Stimulated activated CD4-positive, alpha-beta T cell treated with anti-CD3 and anti-CD28 coated beads, Interleukin-1b, Interleukin-23, amount 100 ng/mL, for 1 hour (primary cell): ENCODE measurements at places on chromosomes 5 and 9.

- no peak for DNase-seq
Measured at GRCh38 chr5:74200560-74200959, 440.0 kb downstream of the ENC1 start.

GRCh38 chr9:25814023-25814422, 135.8 kb upstream of the TUSC1 start:
- no peak for DNase-seq

DNA sequence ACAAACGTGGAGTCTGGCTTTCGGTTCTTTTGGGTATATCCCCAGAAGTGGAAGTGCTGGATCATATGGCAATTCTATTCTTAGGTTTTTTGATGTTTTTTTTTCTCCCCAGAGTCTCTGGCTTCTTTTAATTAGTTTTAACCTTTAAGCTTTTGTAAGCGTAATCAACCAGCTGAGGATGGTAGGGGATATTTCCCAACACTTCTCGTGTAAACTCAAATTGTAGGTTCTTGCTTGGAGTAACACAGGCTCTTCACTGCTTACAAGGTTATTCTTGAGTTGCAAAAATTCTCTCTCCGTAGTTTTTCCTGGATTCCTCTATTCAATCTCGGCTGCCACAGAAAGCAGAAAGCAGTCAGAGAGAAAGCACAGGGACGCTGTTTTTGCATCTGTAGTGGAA, 11.9 kb downstream of the LAMC3 start:
- DNase-seq = no peak

DNA sequence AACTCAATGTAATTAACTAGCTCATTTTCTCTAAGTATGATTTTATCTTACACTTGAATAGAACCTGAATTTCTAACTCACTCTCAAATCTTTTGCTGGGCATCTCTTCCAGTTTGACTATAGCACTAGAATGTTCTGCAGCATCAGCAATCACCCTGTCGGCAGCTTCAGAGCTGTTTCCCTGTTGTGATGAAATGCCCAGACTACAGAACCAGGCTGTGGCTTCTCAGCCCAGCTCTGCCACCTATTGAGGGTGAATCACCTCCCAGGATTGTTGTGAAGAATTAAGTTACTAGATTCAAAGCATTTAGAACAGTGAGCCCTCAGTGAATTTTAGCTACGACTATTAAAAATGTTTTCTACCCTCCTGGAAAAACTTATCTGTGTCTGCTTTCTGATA, 90.4 kb upstream of the ANKRD55 start:
- DNase-seq = no peak

- no peak for DNase-seq
Measured at GRCh38 chr5:10964806-10965205, 203.8 kb upstream of the DAP start.

GRCh38 chr9:109319017-109319625, 1.7 kb downstream of the EPB41L4B start:
- DNase-seq = no peak

DNA sequence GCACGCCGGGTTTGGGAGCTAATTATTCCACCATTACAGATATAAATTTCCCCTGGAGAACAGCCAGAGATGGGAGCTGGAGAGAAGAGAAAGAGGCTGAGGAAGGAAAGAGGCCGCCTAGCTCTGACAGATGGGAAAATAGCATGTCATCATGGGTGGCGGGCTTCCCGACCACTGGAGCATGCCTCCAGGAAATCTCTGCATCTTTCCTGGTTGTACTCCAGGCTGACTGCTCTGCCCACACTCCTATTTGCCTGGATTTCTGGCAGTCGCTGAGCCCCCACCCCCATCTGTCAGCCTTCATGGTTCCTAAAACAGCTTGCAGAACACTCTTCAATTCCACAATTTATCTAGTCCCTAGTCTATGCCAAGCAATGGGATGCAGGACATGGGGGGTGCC, 14.3 kb upstream of the GABRP start:
- no peak for DNase-seq
